ENCODE measurements at places on chromosomes 4 and X. TPM values are rescaled to one million over a fixed set of nuclear protein-coding genes. Genes with fewer than 3 reads are reported as not detected.

- DNase-seq, result no peak
These were observed 12.8 kb upstream of the SLITRK4 start for GRCh38 chrX:143648705-143649104.

- DNase-seq, result no peak
These were observed 1.7 kb downstream of the GCNA start for GRCh38 chrX:71579990-71580380.

DNA sequence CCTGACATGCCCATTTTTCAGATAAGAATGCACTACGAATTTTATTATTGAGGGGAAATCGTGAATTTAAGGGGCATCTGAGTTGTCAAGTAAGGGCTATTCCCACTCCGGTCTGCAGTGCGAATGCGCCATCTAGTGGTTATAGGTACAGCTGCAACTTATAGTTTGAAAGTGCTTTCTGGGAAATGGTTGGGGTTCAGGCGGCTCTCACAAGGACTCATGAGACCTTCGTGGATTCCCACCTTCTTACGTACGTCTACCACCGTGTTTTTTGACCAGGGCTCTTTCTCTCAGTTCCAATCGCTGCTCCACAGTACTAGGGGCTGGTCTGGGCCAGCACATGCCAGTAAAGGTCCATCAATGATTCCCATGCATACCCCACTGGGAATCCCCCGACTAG lies 12.3 kb downstream of the MSL3 start:
- peak; percentile 26 for DNase-seq

DNA sequence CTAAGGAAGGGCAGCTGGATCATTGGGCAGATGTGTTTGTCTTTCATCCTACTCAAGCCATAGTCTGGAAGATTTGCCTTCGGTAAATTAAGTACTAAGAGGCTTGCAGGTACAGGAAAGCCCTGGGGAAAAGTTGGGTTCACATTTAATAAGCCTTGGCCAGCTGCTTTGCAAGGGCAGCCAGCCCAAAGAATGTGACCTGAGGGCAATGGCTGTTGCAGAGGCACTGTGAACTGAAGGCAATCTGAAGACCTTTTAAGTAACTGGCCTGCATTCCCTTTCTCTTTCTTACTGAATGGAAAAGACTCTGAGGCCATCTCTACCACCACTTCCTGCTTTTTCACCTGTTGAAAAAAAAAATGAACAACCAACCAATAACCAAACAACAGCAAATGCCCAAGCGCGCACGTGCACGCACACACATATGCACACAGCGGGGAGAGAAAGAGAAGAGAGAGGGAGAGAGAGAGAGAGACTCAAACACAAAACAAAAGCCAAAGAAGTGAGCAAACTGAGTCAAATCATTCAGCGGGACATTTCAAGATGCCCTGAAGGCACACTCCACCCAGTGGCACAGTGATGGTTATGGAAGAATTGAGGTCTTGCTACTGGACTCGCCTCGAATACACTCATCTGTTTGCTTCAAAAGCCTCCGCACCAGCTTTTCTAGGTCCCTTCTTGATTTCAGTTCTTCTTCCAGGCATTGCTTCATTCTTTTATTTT lies 19.6 kb downstream of the CD40LG start:
- DNase-seq, result no peak

DNA sequence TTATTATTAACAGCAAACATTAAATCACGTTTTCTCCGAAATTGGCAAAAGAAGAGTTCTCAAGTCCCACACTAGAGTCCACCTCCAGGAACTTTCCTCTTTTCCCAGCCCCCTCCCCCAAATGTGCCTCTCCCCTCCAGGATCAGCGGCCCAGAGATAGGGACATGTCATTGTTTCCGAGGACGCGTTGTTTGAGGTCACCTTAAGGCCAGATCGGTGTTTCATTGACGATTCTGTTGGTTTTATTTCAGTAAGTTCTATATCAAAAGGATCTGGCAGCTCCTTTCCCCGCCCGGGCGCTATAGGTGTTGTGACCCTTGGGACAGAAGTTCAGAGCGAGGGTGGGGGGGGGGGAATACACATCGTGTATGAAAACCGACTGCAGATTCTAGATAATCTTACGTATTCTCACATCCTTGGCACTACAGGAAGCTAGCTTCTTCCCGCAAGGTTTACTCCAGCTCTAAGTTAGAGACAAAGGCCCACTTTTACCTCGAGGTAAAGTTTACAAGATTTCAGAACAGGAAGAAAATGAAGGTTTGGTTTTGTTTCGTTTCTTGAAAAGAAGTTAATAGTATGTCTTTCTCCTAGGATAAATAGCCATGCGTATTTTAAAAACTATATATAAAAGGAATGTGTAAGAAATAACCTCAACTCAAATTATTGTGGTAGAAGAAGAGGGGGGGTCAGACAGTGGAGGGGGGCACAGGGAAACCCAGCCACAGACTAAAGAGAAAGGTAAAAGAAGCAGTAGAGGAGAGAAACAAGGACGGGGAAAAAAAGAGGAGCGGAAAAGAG lies 739 bp upstream of the MSX1 start:
- no peak for DNase-seq

DNA sequence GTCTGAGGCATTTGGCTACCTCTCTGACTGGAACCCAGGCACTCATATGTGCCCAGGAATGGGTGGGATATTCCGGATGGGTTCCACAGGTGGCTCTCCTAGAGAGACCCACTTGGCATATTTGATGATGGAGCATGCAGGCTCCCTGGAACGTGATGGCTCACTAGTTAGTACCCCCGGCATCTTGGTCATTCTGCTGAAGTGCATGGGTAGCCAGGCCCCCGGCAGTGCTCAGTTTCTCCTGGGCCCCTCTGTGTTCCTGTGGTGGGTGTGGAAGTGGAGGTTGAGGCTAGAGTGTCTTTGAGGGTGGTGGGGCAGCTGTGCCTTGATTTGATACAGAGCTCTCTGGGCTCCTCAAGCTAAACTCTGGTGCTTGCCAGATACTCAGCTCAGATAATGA lies 29.4 kb downstream of the NBDY start:
- no peak for DNase-seq

DNA sequence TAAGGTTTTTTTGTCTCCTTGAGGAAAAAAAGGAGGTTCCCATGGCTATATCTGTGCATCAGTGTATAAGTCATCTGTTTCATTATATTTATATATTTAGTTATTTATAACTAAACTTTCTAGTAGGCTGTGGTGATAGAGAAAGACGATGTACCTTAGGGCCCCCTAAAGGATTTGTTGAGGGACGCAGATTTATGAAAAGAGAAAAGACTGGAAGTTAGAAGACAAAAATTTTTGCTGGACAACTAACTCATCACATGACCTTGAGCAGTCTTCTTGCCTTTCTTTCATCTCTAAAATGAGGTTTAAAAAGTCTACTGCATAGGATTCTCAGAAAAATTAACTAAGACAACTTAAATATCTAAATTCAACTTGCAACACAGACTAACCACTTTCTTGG lies 6.1 kb downstream of the GASK1B start:
- no peak for DNase-seq

DNA sequence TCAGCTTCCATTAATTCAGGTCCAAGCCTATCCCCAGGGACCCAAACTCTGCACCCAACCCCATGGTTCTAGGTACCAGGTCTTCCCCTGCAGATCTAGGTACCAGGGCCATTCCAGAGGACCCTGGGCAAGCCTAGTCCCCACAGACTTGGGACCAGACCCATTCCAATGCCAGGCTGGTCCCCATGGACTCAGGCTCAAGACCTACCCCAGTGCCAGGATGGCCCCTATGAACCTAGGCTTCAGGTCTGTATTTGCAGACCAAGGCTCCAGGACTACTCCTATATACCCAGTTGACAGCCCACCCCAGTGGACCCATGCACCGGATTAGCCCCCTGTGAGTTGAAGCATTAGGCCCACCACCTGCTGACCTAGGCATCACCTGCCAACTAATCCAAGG lies 8.9 kb downstream of the MTHFD2L start:
- no peak for DNase-seq

Gene EDA2R
- polyA plus RNA-seq, result 1.8 TPM

Gene SLITRK4
- 3.0 TPM for polyA plus RNA-seq

Gene TKTL1
- polyA plus RNA-seq, result 0.67 TPM

Measured in hindlimb muscle (tissue), 1 donor.